Umbilical cord (tissue), 2 donors: ENCODE measurements at places on chromosomes 1 and 21.

- no peak for DNase-seq
Observed at GRCh38 chr1:221611656-221612046, 130.2 kb downstream of the DUSP10 start.

DNA sequence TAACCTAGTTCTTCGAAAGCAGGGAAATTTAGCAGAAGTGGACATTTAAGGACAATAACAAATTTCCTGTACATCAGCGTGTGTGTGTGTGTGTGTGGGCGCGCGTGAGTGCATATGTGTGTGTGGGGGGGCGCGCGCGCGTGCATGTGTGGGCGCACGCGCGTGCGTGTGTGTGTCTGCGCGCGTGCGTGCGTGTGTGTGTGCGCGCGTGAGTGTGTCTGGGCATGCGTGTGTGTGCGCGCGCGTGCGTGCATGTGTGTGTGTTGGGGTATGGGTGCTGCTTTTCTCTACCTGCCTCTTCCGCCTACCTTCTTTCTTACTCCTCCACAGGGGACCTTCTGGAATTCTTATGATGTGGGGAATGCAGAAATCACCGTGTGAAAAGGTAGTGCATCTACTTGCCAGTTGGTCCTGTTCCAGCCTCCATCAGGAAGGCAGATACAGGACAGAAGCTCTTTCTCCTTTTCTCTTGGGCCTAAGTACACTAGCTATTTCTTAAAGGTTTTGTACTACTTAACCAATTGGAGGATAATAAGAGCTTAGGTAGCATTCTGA is 165.4 kb upstream of the KCNK2 start:
- no peak for DNase-seq

DNA sequence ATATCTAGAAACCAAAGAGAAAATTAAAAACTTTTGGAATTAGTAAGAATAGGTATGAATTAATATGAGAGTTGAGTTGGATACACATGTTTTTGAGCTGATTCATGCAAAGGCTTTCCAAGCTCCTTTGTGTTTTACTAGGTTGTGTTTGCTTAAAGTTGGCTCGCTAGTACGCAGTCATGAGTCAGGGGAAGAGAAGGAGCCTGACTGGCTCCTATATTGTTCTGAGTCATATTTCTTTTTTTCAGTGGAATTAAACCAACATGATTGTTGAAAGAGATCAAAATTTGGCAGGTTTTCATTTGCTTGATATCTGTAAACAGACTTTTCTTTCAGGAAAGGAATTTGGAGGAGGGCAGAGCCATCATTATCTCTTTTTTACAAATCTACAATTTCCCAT is 66.7 kb downstream of the MAGI3 start:
- DNase-seq: peak; percentile 9

- DNase-seq: peak; percentile 95
Observed at GRCh38 chr1:81800695-81801650, at the start of gene ADGRL2. Gene ADGRL2, plus strand, starts transcription at chr1:81800934. Its CDS starts 36,051 bp downstream, at chr1:81836985.

DNA sequence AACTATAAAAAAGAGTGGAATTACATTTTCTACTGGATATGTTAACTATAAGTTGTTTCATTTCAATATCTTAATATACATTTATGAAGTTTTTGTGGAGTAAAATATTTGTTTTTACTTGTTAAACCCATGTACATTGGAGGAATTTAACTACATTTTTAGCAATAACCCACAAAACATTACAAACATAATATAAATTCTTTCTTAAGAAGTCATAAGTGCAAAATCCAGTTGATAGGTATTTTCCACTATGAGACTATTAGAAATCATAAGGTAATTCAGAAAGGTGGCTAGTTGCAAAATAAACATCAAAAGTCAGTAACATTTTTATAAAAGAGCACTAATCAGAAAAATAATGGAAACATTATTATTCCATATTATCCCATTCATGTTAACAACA is 73.9 kb upstream of the RRP15 start:
- DNase-seq: no peak
